ENCODE measurements at places on chromosomes 7 and 10.

DNA sequence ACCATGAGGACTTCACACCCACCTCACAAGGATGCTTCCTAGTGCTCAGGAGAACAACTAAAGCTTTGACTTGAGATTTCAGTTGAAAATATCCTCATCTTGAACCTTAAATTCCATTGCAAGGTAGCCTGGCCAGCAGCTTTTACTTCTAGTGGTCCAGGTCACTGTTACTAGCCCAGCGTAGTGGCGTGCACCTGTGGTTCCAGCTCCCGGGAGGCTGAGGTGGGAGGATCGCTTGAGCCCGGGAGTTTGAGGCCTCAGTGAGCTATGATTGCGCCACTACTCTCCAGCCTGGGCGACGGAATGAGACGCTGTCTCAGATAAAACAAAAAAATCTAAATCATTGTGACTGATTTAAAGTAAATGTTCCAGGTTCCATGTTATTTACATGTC lies 28.3 kb upstream of the PRKAR1B start:
- DNase-seq: no peak

- DNase-seq: no peak
These were observed 151.1 kb downstream of the SORCS1 start for GRCh38 chr10:107013258-107014006.

DNA sequence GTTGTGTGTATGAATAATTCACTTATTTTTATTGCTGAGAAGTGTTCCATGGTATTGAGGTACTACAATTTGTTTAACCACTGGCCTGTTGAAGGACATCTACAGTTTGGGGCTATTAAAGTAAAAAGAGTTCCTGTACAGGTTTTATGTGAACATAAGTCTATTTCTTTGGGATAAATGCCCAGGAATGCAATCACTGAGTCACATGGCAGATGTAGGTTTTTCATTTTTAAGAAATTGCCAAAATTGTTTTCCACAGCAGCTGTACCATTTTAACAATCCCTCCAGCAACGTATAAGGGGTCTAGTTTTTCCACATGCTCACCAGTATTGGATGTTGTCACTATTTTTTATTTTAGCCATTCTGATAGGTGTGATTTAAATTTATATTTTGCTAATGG lies 243.9 kb downstream of the TNS3 start:
- DNase-seq: no peak

- no peak for DNase-seq
These were observed 187.2 kb upstream of the CSTF2T start for GRCh38 chr10:51886438-51887068.

- no peak for DNase-seq
These were observed 3.8 kb upstream of the PKD2L1 start for GRCh38 chr10:100333661-100334440.

DNA sequence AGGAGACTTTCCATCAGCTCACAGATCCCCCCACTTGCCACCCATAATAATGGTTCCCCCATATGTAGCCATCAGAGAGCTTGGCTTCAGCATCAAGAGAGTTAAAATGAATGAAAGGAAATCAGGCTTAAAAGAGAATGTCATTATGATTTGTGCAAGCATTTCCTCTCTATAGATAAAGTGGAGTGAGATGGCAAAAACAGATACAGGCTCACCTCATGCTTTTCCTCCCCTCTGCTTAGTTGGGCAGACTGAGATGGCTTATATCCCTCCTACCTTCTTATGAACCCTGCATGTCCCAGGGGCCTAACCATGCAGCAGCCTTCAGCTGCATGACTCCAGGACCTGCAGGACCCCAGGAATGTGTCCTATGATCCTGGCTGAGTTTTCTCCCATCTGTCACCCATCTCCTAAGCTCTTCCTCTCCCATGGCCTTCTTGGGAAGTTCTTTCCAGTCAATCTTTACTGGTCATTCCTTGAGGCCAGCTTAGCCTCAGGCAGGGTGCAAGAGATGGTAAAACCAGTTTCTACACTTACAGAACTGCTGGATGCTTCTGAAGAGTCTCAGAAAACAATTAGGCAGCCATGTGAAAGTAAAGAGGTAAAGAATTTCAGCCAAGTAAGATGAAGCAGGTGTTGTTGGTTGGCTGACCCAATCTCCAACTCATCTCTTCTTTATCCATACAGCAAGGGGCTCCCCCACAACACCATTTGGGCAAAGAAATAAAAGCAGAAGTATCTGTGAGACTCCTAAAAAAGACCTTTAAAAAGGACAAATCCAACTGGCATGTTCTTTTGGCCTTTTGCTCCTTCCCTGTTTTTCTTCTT lies 159.7 kb downstream of the RTKN2 start:
- no peak for DNase-seq

DNA sequence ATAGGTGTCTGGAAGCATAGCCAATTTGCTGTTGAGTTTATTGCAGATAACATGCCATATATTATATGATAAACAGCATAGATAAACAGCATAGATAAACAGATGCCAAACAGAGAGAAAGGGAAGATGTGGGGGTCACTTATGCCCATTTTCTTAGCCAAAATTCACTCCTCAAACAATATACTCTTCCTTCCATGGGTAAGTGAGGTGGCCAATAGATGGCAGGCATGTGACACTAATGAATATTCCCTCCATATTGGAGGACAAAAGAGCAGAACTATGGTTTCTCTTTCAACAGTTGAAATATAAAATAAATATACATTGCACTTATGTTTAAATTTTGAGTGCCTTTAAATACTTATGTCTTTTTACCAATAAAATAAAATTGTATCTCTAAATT lies 1212.8 kb downstream of the REEP3 start:
- DNase-seq: no peak

DNA sequence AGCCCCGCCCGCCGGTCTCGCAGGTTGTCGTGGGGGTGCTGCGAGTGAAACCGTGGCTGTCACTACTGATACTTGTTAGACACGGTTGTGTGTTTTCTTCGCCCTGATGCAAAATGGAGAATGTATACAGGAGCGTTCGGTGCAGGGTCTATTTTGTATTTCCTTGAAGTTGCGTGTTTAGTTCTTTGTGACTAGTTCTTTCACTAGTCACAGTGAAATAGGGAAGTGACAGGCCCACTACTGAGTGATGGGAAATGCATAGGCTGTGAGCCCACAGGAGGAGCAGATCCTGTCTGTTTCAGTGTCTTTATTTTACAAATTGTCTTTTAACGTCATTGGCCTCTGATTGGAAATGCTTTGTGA lies 675 bp downstream of the ABRAXAS2 start:
- no peak for DNase-seq

DNA sequence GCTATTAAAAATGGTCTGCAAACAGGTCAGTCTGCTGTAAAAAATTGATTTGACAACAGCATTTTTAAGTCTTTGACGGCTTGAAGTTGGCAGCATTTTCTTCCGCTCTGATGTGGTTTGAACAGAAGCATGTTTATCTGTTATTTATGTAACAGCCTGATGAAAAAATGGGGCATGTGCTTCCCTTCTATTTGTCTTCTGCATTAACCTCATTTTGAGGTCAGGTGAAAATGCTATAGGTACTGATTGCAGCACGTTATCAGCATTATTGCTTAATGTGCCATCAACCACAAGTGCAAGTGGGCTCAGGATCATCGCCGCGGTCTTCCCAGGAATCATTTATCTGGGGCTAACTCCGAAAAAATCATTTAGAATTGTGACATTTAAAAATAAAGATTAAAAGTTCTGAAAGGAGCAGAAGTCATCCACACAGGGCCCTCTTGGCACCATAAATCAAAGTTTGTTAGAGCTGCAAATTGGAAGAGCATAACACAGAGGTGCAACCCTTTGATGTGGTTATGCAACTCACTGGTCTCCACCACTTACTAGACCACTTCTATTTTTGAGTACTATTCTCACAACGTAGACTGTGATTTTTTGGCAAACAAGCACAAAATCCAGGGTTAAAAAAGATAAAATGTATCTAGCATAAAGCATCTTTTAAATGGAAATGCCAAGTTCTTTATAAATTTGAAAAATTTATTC lies 307.7 kb downstream of the MDFIC start:
- no peak for DNase-seq

DNA sequence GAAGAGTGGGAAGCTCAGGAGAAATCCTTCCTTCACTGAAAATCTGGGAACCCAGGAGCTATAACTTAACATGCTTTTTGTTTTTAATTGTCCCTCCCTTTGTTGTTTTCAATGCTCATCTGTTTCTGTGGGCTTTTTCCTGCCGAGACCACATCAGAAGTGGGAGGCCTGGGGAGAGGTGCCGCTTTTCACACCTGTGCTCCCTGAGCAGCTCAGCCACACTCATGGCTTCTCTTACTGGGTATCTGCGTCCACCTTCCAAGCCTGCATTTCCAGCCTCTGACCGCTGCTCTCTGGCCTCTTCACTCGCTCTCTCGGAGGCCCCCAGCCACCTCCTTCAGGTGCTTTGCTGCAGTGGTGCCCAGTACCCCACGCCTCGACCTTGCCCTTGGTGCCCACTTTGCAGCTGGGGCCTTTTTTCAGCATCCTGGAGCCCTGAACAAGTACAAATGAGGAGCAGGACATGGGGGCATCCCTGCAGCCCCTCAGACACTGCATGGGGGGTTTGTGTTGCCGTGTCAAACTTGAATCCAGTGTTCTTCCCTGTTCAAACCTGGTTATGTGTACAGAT lies 9.9 kb downstream of the C7orf57 start:
- DNase-seq: no peak

GRCh38 chr10:91925022-91925320 lies 1.4 kb downstream of the BTAF1 start:
- no peak for DNase-seq

- no peak for DNase-seq
These were observed 8.9 kb downstream of the DLX6 start for GRCh38 chr7:97014145-97014750.

DNA sequence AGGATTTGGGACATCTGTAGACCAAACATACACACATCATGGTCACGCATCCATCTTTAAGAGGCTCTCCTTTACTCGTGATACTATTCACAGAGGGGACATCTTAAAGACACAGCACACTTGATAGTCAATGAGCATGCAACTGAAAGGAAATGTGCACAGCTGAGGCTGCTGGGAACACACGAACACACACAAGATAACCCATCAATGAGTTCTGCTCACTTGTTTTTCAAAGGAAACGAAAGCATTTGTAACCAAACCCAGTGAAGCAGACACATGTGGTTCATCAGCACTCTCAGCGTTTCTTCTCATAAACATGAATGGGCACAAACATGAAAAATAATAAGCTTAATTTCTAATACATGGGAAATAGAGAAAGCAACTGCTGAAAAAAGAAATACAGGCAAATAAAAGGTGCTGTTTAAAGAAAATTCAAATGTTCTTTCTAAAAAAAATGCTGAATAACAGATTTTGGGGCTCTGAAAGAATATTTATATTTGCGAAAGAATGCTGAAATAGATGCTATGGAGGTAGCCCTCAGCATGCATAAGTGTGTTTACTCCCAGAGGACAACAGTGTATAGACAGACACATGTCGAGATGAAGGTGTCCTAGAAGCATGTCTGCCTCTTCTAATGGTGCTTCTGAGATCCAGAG lies 59.7 kb upstream of the LAMB4 start:
- no peak for DNase-seq

DNA sequence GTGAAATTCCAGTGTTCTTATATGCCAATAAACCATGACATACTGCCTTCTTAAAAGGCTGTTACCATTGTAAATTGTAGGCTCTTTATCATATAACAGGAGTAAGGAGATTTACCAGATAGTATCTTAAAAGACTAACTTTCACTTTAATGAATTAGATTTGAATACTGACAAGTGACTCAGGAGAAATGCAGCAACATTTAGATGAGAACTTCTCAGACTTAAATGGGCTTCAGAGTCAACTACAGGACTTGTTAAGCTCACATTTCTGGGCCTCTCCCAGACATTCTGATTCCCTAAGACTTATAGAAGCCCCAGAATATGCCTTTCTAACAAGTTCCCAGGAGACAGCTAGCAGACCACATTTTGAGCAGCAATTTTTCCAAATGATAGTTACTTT lies 466.3 kb downstream of the ARL4A start:
- DNase-seq: no peak

DNA sequence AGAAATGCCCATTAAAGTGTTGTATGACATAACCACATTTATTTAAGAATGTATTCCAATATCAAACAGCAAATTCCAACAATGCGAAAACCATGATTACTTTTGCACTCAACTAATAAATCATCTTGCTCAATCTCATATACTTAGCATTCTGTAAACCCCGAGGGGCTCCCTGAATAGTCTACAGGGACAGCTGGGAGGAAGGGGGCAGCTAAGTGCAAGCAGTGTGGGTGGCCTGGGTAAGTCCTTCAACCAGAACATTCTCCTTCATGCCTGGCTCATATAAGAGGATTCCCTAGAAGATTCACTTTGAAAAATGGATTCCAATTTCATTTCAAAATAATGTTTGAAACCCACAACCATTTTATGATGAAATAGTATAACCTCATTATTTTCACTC lies 355.5 kb downstream of the CDC14C start:
- DNase-seq: no peak

GRCh38 chr7:64905547-64905946 lies 2.5 kb downstream of the ZNF273 start:
- no peak for DNase-seq

DNA sequence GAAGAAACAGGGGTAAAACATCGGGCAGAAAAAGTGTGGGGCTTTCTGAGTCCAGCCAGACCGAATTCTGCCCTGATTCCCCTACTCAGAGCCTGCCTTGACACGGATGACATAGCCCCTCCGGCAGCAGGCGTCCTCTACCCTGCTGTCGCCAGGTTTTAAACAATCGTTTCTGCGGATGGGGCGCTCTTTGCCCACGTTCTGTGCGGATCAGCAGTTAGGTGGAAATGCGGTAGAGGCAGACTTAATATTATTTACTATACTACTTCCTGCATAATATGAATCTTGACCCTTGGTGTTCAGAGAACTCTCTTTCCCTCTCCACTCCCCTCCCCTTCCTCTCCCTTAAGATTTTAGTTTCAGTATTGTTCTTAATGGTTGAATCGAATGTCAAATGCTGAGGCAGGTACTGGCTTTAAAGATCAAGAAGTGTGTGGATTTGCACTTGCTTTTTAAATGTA lies 2.4 kb downstream of the GATA3 start:
- no peak for DNase-seq

GRCh38 chr7:123343611-123344010 lies 143.8 kb upstream of the SLC13A1 start:
- no peak for DNase-seq

DNA sequence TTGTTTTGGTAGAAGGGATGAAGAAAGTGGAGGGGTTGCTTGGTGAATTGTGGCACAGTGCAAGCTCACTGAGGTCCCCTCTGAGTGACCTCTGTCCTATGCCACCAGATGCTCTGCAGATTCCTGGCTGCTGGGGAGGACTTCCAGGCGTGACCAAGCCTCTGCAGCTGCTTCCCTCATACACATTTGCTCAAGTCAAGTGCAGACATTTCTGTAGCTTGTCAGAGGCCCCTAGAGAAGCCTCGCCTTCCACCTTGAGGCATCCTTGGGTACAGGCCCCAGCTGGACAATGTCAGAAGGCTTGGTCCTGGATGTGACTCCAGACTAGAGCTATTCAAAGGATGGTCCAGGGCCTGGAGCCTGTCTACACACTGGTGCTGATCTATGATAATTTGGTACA lies 464.2 kb downstream of the PLXNA4 start:
- DNase-seq: no peak

DNA sequence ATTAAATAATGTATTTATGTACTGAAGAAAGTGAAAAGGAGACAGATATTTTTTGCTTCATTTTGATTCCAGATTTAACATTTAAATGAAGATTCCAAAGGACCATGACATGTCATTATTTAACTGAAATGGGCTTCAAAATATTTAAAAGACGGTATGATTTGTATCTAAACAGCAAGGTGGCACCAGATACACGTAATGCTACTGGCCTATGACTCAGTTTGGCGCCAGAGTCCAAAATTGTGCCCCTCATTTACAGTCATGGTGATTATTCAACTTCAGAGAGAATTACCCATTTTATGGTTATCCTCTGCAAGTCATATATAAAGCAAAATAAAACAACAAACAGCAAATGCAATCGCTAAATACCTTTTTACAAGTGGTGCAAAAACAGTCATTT lies 94.5 kb downstream of the ETV1 start:
- no peak for DNase-seq

All from activated CD4-positive, CD25-positive, alpha-beta regulatory T cell treated with anti-CD3 and anti-CD28 coated beads, Interleukin-2, amount 50 U/mL, for 72 hours (primary cell).